EL (cell line): ENCODE measurements at places on chromosomes 2 and 18.
A peak's percentile ranks its signal among the peaks of the same experiment; 100 is the strongest.

GRCh38 chr2:173271825-173272224 is 82.8 kb upstream of the CDCA7 start:
- peak; percentile 9 for DNase-seq

DNA sequence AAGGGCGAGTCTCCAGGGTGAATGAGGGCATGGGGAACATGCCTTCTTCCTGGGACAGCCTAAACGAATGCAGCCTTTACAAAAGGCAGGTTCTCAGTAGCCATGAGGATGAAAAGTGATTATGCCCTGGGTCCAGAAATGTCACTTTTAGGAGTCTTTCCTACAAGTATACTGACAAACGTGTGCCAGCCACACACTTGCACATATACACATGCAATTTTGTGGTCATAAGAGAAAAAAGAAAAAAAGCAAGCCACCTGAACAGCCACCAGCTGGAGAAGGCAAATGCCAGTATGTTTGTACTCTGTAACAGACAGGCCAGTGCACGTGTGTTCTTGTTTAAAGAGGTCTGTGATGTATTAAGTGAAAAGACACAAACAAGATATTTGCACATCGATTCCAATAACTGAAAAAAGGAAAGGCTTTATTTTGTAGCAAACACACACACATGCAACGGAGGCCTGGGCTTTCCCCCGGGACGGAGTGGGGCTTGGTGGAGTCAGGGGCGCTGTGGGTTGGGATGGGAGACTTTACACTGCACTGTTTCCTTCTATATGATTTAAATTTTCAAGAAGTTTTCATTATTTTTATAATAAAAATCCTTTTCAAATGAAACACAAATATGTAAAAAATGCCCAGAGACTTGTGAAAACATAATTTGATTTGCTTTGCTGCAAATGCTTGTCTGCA is 108.4 kb downstream of the FAM210A start:
- no peak for DNase-seq

DNA sequence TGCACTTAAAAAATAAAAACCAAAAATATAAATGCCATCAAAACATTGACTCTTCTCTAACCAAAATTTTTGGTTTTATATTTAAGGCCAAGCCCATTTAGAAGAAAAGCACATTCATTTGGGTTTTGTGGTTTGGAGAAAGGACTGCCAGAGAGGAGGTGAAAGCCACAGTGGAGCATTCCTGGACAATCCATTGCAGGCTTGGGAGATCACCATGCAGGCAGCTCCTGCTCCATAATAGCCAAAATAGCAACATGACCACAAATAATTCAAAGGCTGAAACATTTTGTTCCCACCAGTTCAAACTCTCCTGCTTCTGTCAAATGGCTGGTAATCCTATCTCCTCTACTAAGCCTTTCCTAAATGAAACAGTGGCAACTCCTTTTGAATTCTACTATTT is 73.5 kb downstream of the GALNT3 start:
- DNase-seq = peak; percentile 28

DNA sequence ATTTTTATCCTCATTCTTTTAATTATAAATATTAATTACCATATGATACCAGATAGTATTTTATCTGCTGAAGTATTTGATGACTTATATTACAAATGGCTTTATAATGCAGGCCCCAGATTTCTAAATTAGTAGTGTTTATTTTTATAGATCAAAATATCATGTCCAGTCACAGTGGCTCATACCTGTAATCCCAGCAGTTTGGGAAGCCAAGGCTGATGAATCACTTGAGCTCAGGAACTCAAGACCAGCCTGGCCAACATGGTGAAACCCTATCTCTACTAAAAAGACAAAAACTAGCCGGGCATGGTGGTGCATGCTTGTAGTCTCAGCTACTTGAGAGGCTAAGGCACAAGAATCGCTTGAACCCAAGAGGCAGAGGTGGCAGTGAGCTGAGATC is 100.1 kb upstream of the ARHGAP15 start:
- no peak for DNase-seq

- peak; percentile 88 for DNase-seq
These were observed 42.4 kb downstream of the THUMPD2 start for GRCh38 chr2:39736640-39737039.

GRCh38 chr2:12642332-12642731 is 74.4 kb upstream of the TRIB2 start:
- no peak for DNase-seq

- DNase-seq = no peak
These were observed 18.4 kb upstream of the CLASP1 start for GRCh38 chr2:121667618-121668017.

DNA sequence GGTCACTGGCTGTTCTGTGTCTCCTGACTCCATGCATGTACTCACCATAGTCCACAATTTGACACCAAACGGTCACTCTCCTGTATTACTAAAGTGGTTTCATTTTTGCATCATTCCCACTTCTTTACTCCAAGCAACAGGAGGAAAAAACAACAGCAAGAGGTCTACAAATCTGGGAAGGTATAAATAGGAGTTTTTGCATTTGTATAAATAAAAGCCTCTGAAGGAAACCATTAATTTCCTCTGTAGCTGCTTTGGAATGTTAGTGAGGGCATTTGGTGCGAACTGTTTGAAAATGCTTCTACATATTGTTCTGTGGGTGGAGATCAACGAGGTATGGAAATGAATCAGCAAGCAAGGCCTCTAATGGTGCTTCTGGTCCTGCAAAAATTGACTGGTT is 148.5 kb upstream of the DLX2 start:
- peak; percentile 65 for DNase-seq

GRCh38 chr2:233353101-233353768 is 1.1 kb upstream of the DGKD start:
- no peak for DNase-seq

GRCh38 chr2:9010866-9011265 is 7.4 kb upstream of the MBOAT2 start:
- DNase-seq = peak; percentile 41

DNA sequence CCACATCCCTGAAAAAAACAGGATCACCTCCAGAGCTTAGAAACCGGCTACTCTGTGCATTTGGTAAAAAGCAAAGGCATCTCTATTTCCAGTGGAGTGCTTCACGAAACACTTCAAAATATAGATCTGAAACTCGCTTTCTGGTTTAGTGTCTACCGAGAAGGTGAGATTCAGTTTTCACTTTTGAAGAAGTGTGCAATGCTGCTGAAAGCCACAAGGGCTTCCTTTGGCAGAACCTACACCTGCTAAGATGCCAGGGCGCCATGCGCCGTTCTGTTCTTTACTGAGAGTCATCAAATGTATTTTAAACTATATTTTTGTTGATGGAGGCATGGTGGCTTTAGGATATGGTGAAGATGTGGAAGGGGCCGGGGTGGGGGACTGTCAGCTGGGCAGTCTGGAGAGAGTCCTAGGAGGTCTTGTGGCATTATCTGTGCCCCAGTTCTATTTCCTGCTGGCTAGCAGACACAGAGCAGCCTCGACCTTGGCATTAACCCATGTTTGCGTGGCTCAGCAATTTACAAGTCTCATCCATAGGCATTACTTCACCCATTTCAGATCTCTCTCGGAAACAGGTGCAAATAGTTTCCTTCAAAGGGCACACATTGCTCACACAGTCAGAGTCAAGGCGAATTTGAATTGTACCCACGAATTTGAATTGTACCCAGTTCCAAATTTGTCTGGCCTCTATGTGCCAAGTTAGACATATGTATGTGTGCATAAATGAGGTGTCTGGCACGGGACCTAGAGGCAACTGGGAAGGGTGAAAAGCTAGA is 46.7 kb upstream of the KCNF1 start:
- no peak for DNase-seq

GRCh38 chr2:37244017-37244416 is 12.6 kb downstream of the NDUFAF7 start:
- no peak for DNase-seq

DNA sequence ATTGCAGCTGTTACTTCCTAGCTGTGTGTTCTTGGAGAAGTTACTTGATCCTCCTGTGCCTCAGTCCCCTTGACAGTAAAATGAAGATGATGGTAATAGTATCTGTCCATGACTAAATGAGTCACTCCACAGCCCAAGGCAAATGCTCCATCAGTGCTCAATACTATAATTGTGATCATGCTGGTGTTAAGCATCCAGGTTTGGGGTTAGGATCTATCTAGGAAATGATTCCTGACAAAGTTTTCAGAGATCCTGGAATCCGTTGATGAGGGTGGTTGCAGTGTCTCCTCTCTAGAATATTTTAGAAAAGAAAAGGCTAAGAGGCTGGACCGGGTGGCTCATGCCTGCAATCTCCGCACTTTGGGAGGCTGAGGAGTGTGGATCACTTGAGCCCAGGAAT is 2.7 kb upstream of the PRELID3A start:
- DNase-seq = no peak

- DNase-seq = no peak
These were observed 51.3 kb downstream of the RNF144A start for GRCh38 chr2:6968319-6969100.

- no peak for DNase-seq
These were observed 234.5 kb downstream of the PAX3 start for GRCh38 chr2:222064286-222064685.

- DNase-seq = no peak
These were observed 136.4 kb upstream of the GPC1 start for GRCh38 chr2:240298803-240299709.
